ENCODE measurements at places on chromosomes 7 and 10.

DNA sequence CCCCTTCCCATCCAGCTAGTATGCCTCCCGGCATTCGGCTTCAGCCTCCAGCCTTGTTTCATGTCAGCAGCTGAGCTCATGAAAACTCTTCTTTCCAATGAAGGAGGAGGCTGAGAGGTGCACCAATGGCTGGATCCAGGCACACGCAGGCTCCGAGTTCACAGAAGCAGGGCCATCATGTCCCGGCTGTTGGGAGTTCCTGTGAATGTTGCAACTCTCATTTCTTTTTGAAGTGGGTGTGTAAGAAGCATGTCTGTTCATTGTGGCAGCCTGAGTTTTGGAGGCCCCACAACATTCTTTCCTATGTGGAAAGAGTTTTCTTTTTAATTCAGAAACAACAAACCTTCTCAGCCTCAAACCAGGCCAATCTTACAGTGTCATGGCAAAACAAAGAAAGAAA lies 89.7 kb downstream of the PTPRE start:
- no peak for DNase-seq

GRCh38 chr7:7751243-7752092 lies 33.1 kb upstream of the RPA3 start:
- DNase-seq, result no peak

- DNase-seq, result no peak
These were observed 85.6 kb downstream of the CRTAC1 start for GRCh38 chr10:97944772-97945171.

- no peak for DNase-seq
These were observed 336.0 kb upstream of the IGFBP3 start for GRCh38 chr7:46256870-46257661.

GRCh38 chr7:113209449-113210203 lies 91.3 kb upstream of the SMIM30 start:
- no peak for DNase-seq

GRCh38 chr7:19107356-19108146 lies 9.9 kb downstream of the TWIST1 start:
- DNase-seq, result peak; percentile 11

DNA sequence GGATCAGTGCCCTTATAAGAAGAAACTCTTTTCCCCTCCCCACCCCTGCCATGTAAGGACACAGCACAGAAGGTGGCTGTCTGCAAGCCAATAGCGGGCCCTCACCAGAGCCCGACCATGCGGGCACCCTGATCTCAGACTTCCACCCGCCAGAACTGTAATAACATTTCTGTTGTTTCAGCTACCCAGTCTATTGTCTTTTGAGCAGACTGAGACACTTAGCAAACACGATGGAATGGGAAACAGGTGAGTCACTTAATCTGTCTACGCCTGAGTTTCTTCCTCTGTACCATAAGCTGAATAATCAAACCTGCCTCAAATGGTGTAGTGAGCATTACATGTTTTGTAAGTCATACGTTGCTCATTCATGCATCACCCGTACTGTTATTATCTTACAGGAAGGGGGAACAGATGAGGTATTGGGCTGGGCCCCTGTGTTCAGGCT lies 58.2 kb downstream of the STRA8 start:
- no peak for DNase-seq

- DNase-seq, result no peak
These were observed 9.2 kb downstream of the BNIP3 start for GRCh38 chr10:131972474-131973071.

- DNase-seq, result no peak
These were observed 36.5 kb downstream of the KMT2C start for GRCh38 chr7:152399344-152399743.

DNA sequence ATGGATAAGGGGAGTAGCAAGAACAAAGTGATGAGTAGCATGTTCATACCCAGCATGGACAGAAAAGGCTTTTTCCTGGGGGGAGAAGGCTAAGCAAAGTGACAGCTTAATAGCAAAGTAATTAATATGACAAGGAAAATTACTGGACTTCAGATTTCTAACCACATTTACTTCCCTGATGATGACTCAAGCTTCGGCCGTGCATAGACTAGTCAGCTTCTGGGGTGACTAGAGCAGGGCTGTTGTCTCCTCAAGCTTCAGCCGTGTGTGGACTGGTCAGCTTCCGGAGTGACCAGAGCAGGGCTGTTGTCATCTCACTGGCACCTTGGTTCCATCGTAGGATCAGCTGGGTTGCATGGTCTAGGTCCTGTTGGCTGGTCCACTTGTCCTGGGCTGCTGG lies 2.1 kb upstream of the ZNF117 start:
- no peak for DNase-seq

DNA sequence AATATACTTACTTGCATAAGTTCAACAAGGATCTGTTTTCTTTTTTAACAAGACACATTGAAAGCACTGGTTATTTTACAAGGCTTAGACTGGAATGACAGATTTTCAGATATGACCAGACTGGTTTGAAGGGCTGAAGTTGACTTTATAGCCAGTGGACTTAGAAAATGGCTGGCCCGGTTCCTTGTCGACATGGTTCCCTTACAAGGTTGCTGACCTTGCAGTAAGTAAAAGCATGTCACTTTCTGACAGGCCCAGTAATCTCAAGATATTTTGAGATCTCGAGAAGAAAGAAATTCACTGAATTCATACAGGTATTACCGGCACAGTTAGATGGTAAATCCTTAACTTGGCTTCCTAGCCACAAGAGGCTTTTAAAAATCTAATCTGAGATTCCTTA lies 136.5 kb downstream of the COBL start:
- no peak for DNase-seq

- no peak for DNase-seq
These were observed 139.5 kb downstream of the SEMA3E start for GRCh38 chr7:83509255-83510021.

DNA sequence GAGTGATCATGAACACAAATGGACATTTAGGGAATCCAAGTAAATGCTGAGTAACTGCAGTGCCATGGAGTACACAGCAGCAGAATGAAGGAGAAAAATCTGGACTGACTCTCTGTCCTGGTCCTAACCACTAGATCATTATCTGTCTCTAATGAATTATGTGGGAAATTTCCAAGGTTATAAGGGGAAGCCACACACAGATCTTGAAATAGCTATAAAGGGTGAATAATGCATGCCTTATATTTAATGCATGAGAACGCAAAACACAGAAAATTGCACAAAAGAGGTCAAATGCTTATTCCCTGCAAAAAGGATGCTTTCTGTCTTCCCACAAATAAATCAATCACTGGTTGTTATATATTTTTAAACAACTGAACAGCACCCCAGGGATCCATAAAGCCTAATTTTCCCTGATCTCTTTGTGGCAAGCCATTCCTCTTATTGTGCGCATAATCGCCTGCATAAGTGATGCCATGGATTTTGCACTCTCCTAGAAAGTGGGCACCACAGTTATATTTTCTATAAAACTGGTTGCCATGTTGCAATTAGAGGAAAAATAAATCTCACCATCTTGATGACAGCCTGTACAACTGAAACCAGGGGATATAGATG lies 201.8 kb downstream of the XPNPEP1 start:
- DNase-seq, result no peak

GRCh38 chr7:137142376-137142775 lies 201.2 kb downstream of the PTN start:
- no peak for DNase-seq

DNA sequence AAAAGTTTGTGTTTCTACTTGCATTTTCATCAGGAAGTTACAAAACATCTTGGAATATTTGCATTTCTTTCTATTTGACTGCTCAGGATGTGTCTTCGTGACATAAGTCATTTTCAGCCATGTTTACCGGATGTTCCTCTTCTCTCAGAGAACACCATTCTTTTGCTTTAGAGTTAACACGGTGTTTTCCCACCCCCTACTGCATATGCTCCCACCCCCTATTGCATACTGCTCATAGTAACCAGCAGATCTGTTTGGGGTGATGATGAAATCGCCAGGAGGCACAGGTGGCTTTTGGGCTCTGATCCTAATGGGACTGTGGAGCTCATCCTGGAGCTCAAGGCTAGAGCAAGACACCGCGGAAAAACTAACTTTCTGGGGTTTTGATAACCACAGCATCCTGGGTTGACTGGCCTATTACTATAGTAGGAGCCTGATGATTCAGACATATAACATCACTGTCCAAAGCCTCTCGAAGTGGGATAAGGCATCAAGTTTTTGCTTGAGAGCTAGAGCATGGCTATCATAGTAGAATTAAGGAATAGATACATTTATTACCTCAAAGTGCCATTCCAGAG lies 65.1 kb upstream of the BET1 start:
- no peak for DNase-seq

DNA sequence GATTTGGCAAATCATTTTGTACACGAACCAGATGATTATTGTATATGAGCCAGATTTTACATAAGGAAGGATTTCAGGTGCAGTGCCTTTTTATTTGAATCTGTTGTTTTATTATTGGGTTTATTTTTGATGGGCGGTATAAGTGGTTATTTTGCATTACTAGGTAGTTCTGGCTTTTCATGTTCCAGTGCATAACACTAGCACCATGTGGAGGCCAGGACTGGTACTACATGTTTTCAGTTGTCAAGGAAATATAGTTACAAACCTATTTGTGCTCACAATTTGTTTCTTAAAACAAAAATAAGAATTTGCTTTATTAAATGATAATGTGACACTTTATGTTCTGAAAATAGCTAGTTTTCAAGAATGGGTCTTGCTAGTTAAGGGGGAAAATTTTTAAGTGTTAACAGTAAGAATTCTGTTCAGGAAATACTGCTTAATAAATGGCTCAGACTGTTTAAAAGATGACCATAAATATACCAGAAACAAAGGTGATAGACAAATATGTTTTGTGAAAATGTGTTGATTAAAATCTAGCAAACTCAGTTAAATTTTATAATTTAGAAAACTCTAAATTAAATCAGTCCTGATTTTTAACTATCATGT lies 7.1 kb upstream of the SEMA3E start:
- DNase-seq, result peak; percentile 26

Measured in midbrain (tissue), 1 donor.